ENCODE measurements at places on chromosomes 7 and 10.
A peak's percentile ranks its signal among the peaks of the same experiment; 100 is the strongest.

- DNase-seq: no peak
Observed at GRCh38 chr10:132487241-132488135, 50.1 kb upstream of the INPP5A start.

DNA sequence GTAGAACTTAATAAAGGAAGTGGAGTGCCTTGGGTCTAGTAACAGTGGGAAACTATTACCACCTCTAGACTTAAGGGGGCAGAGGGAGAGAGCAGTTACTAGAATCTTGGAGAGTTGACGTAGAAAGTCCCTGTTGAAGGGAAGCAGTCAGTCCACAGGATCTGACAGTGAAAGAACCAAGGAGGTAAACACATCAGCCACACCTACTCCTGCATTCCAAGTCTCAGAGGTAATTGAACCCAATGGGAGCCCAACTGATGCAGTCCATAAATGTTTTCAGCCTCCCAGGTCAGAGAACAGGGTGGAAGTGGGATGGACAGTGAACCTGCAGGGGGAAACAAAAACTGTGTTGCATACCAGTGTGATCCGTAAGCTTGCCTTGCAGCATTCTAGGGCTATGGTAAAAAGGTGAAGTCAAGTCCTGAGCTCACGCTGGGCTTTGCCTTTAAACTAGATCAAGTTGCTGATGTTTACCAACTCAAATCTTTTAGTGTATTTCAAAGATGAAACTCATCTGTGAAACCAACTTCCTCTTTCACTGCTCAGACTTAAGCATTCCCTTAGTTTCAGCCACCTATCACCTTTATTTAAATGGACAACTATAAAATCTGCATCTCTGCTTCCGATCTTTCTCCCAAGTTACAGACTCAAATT lies 57.2 kb downstream of the SLC16A12 start:
- DNase-seq: no peak

- DNase-seq: no peak
Observed at GRCh38 chr10:101561068-101561915, 26.8 kb downstream of the POLL start.

- no peak for DNase-seq
Observed at GRCh38 chr7:64733550-64734240, 60.5 kb upstream of the ZNF138 start.

DNA sequence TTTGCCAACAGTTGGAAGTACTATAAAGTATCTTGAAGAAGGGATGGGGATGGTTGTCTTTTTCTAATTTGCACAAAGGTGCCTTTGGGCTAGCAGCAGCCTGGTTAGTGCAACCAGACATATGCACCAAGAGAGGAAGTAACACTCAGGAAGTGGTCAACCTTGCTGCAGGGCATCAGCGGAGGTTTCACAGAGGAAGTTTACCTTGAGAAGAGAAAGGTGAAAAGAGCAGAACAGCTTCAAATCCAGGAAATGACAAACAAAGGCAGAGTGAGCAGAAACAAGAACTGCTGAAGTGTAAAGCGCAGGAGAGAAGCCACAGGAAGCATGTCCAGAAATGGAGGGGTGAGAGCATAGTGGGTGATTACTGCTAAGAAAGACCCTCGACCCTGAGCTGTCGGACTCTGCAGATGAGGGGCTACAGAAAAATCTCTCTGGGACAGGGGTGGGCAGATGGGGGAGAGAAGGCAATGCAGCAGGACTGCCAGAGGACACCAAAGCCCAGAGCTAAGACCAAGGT lies 66.9 kb downstream of the STK17A start:
- peak; percentile 32 for DNase-seq

GRCh38 chr7:85030893-85031292 lies 156.0 kb downstream of the SEMA3D start:
- DNase-seq: no peak

GRCh38 chr7:85186521-85187241 lies at the start of gene SEMA3D:
SEMA3D (minus strand) TSS chr7:85187056; CDS start chr7:85121891, 65,165 bp downstream.
- no peak for DNase-seq

DNA sequence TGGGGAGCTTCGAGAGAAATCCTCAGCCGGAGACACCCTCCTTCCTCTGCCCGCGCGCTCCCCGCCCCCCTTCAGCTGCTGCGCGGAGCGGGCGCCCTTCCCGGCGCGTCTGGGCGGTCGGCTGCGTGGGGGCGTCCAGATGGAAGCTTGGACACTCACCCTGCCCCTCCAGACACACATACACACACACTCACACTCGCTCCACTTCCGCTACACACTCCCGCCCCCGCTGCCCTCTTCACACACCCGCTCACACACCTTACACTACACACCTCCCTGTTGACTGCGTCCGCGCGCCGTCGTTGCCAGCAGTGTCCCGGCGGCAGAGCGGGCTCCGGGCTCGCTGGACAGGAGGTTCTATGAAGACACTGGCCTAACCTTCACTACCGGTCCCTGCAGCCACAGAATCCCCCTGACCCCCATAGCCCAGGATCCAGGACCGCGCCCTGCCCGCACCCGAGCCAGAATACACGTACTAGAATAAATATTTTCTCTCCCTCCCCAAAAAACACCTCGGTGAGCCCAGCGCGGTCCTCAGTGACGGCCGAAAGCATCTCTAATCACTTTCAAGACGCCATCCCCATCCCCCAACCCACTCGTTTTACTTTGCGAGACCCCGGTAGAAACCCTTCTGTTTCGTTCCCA lies 1.1 kb upstream of the EGR2 start:
- DNase-seq: no peak

DNA sequence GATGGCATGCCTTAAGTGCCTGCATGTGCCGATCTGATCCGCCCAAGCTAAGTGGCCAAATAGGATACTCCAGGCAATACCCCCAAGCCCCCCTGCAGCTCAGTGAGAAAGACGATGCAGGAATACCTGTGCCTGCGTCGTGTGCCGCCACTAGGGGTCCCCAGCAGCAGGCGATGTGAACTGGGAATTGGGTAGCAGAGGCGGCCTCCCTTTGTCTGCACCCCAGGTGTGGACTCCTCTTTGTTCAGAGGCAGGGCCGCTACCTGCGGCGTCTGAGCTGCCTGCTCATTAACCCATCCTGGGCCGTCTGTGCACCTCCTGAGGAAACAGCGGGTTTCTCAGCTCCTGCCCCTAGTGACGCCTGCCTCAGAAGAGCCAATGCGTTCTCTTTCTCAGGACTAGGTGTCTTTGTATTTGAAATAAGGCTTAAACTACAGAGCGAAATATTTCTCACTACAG lies 4.8 kb upstream of the CHN2 start:
- DNase-seq: no peak

GRCh38 chr10:34380856-34381255 lies 434.2 kb downstream of the PARD3 start:
- DNase-seq: no peak

- no peak for DNase-seq
Observed at GRCh38 chr10:98378722-98379121, 36.3 kb downstream of the PYROXD2 start.

GRCh38 chr7:98753989-98754479 lies 115.8 kb downstream of the TMEM130 start:
- DNase-seq: no peak

- DNase-seq: no peak
Observed at GRCh38 chr10:132493756-132494290, 43.8 kb upstream of the INPP5A start.

GRCh38 chr7:152975076-152975475 lies 215.5 kb downstream of the ACTR3B start:
- no peak for DNase-seq

DNA sequence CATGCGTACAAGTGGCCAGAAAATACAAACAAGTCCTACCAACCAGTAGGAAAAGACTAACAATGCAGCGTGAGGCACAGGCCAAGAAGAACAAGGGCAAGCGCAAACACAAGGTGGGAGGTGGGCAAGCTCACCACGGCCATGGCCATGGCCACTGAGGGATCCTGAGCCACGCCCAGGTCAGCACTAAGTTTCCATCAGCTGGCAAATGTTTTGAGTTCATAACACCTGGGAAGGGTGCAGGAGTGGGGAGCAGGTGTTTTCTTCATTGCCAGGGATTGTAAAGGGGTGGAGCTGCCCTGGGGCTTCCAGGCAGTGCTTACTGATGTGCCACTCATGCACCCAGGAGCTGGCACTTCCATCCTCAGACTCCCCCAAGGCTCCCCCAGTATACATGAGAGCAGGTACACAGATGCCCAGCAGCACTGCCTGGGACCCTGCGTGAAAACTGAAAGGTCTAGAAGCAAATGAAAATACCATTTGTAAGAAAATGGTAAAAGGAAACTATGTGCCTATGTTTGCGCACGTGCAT lies 139.2 kb upstream of the RET start:
- no peak for DNase-seq

GRCh38 chr7:133428326-133428725 lies 175.4 kb downstream of the EXOC4 start:
- no peak for DNase-seq

- DNase-seq: no peak
Observed at GRCh38 chr7:47043304-47043703, 538.6 kb downstream of the TNS3 start.

- no peak for DNase-seq
Observed at GRCh38 chr10:97887399-97887798, 37.8 kb downstream of the GOLGA7B start.

DNA sequence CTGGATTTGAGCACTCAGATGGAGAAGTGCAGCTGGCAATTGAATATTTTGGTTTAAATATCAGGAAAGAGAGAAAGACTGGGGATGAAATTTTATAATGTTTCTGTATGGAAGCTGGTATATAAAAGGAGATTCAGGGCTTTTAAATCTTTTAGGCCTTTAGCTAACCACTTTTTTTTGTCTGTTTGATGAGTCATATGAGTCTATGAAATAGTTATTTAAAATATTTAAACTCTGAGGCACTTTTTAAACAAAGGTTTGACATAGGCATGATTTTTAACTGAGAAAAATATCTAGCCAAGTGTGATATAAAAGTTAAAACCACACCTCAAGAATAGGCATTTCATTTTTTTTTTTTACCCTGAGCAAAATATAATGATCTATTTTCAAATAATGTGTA lies 944.3 kb downstream of the GATA3 start:
- DNase-seq: no peak

GRCh38 chr7:103704701-103705100 lies 258.7 kb upstream of the SLC26A5 start:
- no peak for DNase-seq

GRCh38 chr10:122931088-122931906 lies 20.9 kb downstream of the FAM24A start:
- DNase-seq: no peak

DNA sequence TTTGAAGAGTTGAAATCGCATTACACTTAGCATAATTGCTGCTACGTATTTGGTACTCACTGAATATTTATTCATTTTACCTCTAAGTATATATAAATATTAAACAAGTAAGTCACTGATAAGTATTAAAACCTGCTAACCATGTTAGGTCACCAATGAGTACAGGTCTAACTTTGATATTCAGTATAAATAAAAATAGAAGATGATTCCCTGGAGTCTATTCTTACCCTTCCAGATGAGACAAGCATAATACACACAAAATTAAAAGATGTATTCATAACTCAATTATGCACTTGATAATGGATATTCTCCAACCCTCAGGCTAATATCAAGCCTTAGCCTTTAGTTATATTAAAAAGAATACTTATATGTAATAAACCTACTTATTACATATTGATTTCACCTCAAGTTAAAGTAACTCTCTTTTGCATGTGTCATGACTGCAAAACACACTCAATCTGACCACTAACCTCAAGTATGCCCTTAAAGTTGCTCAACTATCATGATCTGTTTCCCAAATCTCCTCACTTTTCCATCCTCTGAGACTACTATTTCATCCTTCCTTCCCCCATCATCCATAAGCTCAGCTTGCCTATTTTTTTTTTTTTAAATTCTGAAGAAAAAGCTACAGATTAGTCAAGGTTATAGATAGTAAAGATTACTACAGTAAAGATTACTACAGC lies 46.8 kb downstream of the IPMK start:
- DNase-seq: no peak

- no peak for DNase-seq
Observed at GRCh38 chr7:134779741-134780065, 269 bp downstream of the CALD1 start.

DNA sequence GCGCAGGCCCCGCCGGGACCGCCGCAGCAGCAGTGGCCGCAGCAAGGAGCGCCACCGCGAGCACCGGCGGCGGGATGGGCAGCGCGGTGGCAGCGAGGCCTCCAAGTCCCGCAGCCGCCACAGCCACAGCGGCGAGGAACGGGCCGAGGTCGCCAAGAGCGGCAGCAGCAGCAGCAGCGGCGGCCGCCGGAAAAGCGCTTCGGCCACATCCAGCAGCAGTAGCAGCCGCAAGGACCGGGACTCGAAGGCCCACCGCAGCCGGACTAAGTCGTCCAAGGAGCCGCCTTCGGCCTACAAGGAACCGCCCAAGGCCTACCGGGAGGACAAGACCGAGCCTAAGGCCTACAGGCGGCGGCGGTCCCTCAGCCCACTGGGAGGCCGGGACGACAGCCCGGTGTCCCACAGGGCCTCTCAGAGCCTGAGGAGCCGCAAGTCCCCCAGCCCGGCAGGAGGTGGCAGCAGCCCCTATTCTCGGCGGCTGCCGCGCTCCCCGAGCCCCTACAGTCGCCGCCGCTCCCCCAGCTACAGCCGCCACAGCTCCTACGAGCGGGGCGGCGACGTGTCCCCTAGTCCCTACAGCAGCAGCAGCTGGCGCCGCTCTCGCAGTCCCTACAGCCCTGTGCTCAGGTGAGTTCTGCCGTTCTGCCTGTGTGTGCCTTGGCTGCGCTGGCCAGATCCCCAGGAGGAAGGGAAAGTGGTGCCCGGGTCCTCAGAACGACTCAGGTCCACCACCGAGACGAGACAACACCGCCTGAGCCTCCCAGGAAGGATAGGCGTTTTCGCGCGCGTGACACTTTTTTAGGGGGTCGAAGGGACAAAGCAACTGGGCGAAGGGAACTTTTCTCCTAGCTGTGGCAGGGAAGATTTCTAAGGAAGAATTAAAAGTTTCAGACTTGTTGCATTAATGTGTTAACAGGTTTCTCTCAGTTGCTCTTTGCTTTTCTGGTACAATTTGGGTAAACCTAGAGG lies 1.5 kb downstream of the CDK13 start:
- peak; percentile 54 for DNase-seq

GRCh38 chr7:137717811-137718271 lies 128.9 kb downstream of the DGKI start:
- no peak for DNase-seq

DNA sequence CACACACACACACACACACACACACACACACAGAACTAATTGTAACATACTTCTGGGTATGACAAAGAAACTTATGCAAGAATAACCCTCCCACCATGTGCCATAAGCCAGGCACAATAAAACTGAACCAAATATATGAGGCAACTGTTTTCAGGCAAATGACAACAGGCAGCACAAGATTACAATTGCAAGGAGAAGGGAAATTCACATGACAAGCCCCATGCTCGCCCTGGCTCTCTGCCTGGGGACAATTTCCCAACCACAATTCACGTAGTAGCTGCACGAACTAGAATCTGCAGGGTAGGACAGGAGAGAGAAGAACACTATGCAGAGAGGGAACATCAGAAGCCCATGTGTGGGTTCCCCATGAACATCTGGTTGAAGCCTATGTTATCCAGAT lies 143.3 kb downstream of the CALN1 start:
- no peak for DNase-seq

- DNase-seq: no peak
Observed at GRCh38 chr10:27355918-27356573, 115.4 kb upstream of the ACBD5 start.

- DNase-seq: peak; percentile 25
Observed at GRCh38 chr10:49177391-49178355, 10.5 kb downstream of the TMEM273 start.

- no peak for DNase-seq
Observed at GRCh38 chr10:128124813-128125403, 1.3 kb downstream of the MKI67 start.
